Activated CD4-positive, alpha-beta T cell treated with anti-CD3 and anti-CD28 coated beads, Interleukin-2, amount 50 U/mL, for 16 hours (primary cell): ENCODE measurements at places on chromosomes 13 and 19.

DNA sequence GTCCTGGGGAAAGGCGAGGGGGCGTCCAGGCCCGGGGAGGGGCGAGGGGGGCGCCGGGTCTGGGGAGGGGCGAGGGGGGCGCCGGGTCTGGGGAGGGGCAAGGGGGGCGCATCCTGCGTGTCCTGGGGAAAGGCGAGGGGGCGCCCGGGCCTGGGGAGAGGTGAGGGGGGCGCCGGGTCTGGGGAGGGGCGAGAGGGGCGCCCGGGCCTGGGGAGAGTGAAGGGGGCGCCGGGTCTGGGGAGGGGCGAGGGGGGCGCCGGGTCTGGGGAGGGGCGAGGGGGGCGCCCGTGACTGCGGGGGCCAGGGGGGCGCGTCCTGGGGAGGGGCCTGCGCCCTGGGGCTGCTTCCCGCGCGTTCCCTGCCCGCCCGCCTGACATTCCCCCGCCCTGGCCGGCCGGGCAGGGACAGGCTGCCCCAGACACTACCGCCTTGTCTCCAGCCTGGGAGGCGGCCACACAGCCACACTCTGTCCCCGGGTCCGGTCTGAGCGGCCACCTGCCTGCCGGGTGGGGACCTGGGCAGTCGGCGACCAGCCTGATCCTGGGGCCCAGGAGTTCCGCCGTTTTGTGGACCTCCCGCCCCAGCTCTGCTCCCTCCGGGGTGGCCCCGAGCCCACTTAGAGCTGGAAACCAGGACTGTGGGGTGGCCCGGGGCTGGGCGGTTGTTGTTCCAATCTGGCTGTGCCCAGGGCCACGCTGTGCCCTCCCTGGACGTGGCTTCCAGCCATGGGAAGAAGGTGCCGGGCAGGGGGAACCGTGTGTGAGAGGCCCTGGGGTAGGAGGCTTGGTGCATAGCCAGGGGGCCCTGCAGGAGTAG lies 11.8 kb downstream of the PALM start:
- no peak for DNase-seq

DNA sequence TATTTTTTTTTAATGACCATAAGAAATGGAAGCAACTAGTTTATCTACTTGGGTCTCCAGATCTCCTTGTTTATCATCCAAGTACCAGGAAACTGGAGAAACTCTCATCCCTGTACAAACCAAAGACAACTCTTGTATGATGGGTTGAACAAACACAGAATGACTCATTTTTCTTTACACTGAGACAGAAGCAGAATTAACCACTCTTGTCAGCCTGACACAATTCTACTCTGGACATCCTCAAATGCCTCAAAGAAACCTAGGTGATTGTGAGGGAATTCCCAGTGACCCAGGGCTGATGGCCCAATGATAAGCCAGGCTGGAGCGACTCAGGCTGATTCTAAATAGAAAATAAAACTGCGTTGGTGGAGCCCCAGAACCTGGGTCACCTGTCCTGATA lies 151.5 kb downstream of the ZNF737 start:
- no peak for DNase-seq

GRCh38 chr19:4172861-4173473 lies 9.4 kb downstream of the SIRT6 start:
- DNase-seq: peak; percentile 51

DNA sequence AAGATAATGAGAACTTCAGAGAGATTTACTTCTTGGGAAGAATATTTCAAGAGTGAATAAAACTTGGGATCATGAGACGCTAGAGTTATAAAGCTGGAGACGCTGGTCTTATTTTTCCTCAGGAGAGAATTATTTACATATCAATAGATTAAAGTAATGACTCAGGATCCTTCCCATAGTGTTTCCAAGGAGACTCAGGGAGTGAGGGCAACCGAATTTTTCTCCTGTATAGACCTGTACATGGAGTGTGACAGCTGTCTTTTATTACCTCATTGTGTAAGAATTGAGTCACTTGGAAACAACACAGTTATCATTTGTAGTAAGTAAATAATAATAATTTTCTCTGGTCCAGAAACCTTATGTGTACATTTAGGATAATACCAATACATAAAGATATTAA lies 1905.5 kb downstream of the OLFM4 start:
- DNase-seq: no peak

DNA sequence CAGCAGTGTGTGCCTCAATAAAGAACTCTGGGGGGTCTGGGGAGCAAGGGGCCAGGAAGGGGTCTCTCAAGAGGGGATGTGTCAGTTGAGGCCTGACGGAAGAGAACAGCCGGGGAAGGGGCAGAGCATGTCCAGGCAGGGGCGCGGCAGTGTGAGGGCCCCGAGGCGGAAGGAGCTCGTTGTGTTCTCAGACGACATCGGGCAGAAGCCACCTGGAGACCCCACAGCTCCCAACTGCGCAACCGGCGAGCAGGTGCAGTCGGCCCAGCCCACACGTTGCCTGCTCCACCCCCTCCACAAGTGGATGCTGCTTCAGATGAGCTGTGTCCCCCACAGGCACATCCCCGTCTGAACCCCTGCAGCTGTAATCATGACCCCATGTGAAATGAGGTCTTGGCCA lies 4.9 kb downstream of the CACTIN start:
- no peak for DNase-seq

DNA sequence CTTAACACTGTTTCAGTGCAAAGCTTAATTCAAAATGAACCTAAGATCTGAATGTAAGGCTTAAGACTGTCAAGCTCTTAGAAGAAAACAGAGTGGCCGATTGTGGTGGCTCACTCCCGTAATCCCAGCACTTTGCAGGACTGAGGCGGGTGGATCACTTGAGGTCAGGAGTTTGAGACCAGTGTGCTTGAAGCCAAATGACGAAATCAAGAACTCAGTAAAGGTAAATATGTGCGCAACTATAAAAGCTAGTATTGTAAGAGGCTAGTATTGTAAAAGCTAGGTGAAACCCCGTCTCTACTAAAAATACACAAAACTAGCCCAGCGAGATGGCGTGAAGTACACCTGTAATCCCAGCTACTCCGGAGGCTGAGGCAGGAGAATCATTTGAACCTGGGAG lies 12.7 kb downstream of the ATP4B start:
- DNase-seq: no peak
